A549 treated with DMSO at 1 μM for 4 hours (cell line): ENCODE measurements at places on chromosomes 3 and 15. TPM values are rescaled to one million over a fixed set of nuclear protein-coding genes. Genes with fewer than 3 reads are reported as not detected.

The CTNNB1 gene
- 162 to 184 TPM (median 178 TPM) in 5 replicates for total RNA-seq

The SERPINI2 gene
- not detected in 5 replicates for total RNA-seq

The TEX55 gene
- total RNA-seq, result not detected in 5 replicates

The IL17RC gene
- 13.6 to 15.7 TPM (median 15.2 TPM) in 5 replicates for total RNA-seq

The TJP1 gene
- total RNA-seq, result 62.1 to 83.8 TPM (median 75.9 TPM) in 5 replicates

The ADGRG7 gene
- total RNA-seq, result not detected in 5 replicates

The PTPRG gene
- 2.3 to 3.5 TPM (median 3.2 TPM) in 5 replicates for total RNA-seq

The DLL4 gene
- 0.40 to 0.63 TPM (median 0.51 TPM) in 5 replicates for total RNA-seq

The LSG1 gene
- total RNA-seq, result 31.9 to 36.3 TPM (median 34.3 TPM) in 5 replicates

The ROPN1 gene
- total RNA-seq, result not detected in 5 replicates

The RLBP1 gene
- not detected in 5 replicates for total RNA-seq

The MUC20 gene
- 0.36 to 1.1 TPM (median 0.57 TPM) in 5 replicates for total RNA-seq
